ENCODE measurements at places on chromosomes 1 and 21. TPM values are rescaled to one million over a fixed set of nuclear protein-coding genes. Genes with fewer than 3 reads are reported as not detected.
A peak's percentile ranks its signal among the peaks of the same experiment; 100 is the strongest.

The KCNE1 gene
- 0.15 TPM for total RNA-seq

The SPRR2D gene
- total RNA-seq, result not detected

The ECM1 gene
- 0.73 TPM for total RNA-seq

DNA sequence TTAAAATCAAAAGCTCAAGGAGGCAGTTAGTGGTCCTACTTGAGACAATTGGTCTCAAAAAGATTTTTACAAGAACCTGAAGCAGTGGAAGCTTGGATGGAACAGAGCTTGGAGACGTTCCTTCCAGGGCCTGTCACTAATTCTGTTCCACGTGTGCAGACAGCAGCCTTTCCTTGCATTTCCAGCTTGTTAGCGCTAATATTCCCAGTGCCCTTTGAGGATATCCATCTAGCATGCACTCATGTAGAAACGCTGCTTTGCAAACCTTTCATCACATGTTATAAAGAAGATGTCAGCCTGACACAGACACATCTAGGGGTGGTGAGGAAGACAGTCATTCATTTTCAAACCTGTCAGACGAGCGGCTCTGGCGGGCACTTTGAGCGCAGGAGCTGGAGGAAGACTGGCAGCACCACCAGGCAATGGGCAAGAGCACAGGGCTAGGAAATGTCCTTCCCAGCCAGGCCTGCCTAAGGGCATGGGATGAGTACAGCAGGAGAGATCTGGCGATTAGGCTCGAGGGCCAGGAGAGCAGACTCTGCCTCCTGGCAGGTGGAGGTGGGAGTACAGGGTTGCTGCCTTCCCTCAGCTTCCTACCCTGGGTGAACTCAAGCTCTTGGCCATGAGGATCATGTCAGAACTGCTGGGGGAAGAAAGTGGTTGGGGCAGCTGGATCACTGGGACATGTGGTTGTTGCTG lies 55.5 kb downstream of the CASQ2 start:
- no peak for DNase-seq

- DNase-seq, result peak; percentile 57
These were observed 27.4 kb upstream of the COQ8A start for GRCh38 chr1:226912587-226913176.
